ENCODE measurements at places on chromosomes 2 and 18.

DNA sequence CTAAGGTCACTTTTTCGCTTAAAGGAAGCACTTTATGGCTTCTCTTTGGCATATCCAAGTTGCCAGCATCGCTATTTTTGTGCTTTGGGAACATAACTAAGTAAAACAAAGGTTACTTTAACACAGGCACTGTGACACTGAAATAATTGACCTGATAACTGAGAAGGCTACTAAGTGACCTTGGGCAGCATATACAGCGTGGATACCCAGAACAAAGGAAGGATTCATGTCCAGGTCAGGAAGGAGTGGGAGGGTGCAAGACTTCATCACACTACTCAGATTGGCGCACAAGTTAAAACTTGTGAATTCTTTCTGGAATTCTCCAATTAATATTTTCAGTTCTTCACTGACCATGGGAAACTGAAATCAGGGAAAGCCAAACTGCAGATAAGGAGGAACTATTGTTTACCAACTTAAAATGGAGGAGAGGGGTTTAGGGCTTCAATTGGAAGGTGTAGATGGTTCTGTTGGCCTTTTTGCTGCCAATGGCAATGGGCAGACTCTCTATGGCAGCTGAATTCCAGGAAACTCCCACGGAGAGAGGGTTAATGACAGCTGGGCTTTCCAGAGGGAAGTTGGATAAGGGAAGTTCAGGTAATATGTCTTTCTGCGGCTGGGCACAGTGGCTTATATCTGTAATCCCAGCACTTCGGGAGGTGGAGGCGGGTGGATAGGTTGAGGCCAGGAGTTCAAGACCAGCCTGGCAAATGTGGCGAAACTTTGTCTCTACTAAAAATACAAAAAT, 45.3 kb downstream of the COMMD1 start:
- no peak for DNase-seq

GRCh38 chr2:9018534-9018933, 15.1 kb upstream of the MBOAT2 start:
- DNase-seq: no peak

DNA sequence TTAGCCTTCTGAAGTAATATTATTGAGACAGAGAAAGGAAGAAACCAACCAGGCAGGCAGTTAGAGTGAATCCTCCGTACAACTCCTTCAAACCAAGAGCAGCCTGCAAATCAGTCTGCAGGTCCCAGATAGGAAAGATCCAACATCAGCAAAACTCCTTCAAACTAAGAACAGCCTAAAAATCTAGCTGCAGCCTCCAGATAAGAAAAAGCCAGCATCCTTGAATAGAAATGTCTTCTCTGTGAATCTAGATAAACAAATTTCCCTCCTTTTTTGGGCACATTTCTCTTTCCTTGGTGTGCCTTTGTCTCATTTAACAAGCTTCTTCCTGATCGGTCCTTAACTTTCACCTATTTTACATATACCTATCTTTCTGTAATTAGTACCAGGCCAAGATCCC, 1004.6 kb upstream of the TMEFF2 start:
- no peak for DNase-seq

- DNase-seq: no peak
Measured at GRCh38 chr2:140502951-140503630, 1627.7 kb downstream of the LRP1B start.

GRCh38 chr18:75256376-75256775, 45.8 kb downstream of the TSHZ1 start:
- DNase-seq: no peak

- no peak for DNase-seq
Measured at GRCh38 chr2:86056590-86057331, 48.9 kb downstream of the POLR1A start.

DNA sequence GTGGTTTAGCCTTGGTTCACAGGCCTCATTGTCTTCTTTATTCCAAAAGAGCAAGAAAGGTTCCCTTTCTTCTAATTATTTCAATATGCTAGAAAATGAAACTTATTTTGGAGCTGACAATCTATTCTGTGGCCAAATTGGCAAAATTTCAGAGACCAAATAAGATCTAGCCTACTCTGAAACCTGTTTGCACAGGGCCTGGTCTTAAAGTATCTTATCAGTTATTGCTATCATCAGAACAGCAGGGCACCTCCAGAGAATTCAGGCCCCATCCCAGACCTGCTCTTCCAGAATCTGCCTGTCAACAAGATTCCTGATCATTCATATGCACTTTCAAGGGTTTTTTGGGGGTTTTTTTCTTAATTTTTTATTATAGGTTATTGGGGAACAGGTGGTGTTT, 198.7 kb downstream of the ANAPC1 start:
- no peak for DNase-seq

- DNase-seq: no peak
Measured at GRCh38 chr2:113209011-113209645, 35.4 kb downstream of the PSD4 start.

DNA sequence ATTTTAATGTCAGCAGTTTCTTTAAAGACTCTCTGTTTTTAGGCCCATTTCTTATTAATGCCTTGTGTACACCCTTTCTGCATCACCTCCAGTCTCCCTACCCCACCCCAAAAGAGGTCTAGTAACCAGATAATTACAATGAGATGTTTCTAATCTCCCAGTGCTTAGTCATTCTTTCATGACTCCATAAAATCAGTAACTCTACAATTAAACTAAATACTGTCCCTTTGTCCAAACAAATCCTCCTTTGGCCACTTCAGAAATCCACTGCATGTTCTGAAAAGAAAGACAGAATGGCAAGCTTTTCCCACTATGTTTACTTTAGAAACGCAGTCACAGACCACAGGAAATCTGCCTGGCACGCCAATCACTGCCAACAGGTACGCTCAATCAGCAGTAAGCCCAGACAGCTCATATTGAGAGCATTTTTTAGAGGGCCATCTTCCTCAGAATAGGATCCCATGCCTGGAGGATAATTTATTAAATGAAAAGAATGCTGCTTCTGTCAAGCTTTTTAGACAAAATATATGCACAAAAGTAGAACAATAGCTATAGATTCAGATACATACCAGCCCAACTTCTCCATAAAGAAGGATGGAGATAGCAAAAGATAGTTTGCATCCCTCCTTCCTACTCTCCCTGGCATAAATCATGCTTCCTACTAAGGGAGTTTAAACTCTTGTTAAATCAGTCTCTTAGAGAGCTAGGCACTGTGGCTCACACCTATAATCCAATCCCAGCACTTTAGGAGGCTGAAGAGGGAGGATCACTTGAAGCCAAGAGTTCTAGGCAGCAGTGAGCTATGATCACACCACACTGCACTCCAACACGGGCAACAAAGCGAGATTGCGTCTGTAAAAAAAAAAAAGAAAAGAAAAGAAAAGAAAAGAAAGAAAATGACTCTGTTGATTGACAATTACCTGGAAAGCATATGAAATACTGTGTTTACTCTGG, 14.6 kb downstream of the CLASP1 start:
- DNase-seq: no peak

- DNase-seq: no peak
Measured at GRCh38 chr2:214076527-214076926, 334.3 kb upstream of the VWC2L start.

DNA sequence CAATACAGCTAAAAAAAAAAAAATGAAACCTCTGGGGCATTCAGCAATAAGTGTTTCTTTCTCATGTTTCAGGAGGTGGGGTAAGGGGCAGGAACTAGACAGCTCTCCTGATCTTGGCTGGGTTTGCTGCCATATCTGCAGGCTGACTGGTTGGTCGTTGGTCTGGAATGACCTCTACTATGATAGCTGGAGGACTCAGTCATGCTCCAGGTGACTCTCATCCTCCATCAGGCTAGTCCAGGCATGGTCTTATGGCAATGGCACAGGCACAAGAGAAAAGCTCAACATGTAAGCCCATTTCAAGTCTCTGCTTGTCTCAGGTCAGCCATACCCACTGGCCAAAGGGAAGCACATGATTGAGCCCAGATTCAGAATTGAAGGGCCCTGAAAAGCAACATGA, 9.5 kb upstream of the SLC1A4 start:
- DNase-seq: no peak

GRCh38 chr2:128169933-128170709, 79.1 kb downstream of the UGGT1 start:
- no peak for DNase-seq

DNA sequence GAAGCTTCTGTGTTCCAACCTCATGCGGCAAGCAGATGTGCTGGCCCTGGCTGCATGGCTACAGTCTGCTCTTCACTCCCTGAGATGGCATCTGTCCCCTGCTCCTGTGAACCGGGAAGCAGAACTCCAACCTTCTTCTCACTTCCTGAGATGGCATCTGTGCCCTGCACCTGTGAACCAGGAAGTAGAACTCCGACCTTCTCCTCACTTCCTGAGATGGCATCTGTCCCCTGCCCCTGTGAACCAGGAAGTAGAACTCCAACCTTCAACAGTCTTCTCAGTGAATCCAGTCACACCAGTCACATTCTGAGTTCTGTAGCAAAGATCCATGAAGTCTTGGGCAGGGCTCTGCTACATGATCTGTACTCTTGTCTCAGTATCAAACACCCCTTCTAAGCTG, 887.2 kb upstream of the KLHL29 start:
- no peak for DNase-seq

GRCh38 chr2:216604458-216604857, 28.8 kb upstream of the IGFBP2 start:
- no peak for DNase-seq

DNA sequence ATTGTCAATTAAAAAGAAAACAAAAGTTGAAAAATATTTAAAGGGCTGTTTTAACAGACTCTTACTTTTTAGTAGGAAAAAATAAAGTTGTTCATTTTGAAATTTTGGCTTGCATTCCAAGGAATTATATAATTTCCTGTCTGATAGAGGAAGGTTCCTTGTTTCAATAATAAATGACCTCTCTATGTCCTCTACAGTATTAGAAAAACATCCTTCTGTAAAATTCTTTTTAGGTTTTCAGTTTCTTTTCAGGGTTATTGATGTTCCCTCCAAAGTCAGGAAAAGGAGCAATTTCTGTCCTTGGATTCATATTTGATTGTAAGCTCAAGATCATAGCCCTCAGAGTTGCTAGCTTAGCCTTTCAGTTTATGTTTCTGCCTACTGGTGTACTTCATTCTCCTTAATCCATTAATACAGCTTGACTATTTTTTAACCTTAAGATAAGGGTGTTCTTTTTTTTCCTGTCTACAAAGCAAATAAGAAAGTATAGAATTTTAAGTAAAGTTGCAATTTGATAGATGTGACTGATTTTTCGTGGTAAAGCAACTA, 125.2 kb upstream of the COL3A1 start:
- no peak for DNase-seq

DNA sequence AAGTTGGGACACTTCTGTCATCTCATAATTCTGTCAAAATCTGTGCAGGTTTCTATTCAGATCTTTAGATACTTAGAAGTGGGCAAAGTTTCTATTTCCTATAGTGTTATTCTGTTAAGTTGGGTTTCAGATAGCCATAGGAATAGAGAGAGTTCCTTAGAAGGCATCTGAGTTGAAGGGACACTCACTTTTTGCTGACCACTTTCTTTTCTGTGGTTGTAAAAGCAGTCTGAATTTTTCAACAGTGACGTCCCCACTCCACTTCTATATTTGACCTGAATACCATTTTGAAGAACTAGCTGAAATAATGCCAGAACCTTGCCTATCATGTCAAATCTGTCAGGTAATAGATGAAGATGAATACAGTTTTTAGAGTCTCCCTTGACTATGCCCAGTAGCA, 267.3 kb downstream of the SPAG16 start:
- DNase-seq: no peak

GRCh38 chr2:168895771-168896170, 5.3 kb upstream of the G6PC2 start:
- DNase-seq: no peak

Data from NCI-H1092 (cell line).